ENCODE measurements at places on chromosomes 7 and 10.

DNA sequence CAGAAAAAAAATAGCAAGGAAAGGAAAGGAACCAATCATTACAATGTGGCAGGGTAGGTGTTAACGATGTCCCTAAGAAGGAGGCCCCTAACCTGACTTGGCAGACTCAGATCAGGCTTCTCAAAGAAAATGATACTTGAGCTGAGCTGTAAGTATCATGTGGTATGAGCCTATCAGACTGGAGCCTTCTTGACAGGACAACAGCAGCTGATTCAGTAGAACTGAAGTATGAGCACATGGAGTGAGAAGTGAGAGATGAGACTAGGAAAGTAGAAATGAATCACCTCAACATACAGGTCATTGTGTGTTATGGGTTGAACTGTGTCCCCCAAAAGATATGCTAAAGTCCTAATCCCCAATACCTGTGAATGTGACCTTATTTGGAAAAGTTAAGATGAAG is 66.3 kb downstream of the MTERF1 start:
- H3K36me3 ChIP-seq, result no peaks in the 10 kb centered on the region
- no peak overlapping the region for H3K4me3 ChIP-seq
- H3K27me3 ChIP-seq, result no peaks in the 10 kb centered on the region
- DNase-seq, result no peak
- H3K4me1 ChIP-seq, result no peaks in the 10 kb centered on the region
- no peak overlapping the region for H3K27ac ChIP-seq

DNA sequence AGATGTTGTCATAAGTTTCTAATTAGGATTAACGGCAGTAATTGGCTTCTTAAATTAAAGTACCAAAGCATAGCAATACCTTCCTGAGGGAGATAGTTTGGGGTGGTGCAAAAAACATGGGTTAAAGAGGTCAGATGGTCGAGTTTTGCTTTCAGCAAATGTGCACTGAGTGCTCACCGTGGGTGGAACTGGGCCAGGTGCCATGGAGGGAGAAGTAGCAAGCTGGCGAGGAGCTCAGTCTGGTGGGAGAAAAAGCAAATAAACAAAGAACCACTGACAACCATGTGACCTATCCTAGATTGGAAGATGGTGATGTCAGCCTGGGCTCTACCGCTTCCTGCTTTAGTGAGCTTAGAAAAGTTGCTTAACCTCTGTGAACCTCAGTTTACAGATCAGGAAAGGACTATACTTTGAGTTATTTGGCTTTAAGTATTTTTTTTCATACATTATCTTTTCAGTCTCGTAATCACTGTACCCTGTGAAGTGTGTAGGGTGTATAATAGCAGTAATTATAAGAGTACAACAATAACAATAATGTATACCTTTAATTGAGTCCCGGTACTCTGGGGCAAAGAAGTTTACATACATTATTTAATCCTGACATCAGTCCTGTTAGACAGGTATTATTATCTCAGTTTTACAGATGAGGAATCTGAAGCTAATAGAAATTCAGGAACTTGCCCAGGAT is 69.0 kb upstream of the PDCD4 start:
- H3K4me1 ChIP-seq, result peaks cover 36% of the 10 kb centered on the region
- peak overlapping the region; percentile 48 for H3K27ac ChIP-seq
- peak; percentile 63 for DNase-seq
- H3K27me3 ChIP-seq, result no peaks in the 10 kb centered on the region
- H3K36me3 ChIP-seq, result no peaks in the 10 kb centered on the region

DNA sequence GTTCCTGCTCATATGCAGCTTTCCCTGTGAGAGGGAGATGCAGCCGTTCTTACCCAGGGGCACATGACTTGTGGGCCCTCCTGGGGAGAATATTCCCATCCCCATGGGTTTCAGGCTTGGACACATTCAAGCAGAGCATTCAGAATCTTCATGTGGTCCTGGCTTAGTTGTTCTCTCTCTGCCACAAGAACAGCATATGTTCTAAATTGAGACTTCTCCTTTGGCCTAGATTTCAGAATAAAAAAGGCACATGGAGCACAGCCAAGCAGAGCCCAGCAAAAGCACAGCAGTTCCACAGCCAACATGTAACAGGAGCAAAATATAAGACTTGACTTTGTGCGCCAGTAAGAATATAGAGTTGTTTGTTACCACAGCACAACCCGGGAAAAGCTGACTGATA is 306.4 kb upstream of the MYO3A start:
- no peak for DNase-seq
- no peaks in the 10 kb centered on the region for H3K27me3 ChIP-seq
- H3K27ac ChIP-seq, result no peak overlapping the region
- no peaks in the 10 kb centered on the region for H3K36me3 ChIP-seq
- no peaks in the 10 kb centered on the region for H3K4me1 ChIP-seq
- no peak overlapping the region for H3K4me3 ChIP-seq

GRCh38 chr10:112904000-112904399 is 46.0 kb upstream of the TCF7L2 start:
- H3K27me3 ChIP-seq, result no peaks in the 10 kb centered on the region
- no peaks in the 10 kb centered on the region for H3K4me1 ChIP-seq
- H3K4me3 ChIP-seq, result no peak overlapping the region
- no peak for DNase-seq
- H3K36me3 ChIP-seq, result no peaks in the 10 kb centered on the region

GRCh38 chr10:113527211-113527906 is 25.5 kb upstream of the HABP2 start:
- no peaks in the 10 kb centered on the region for H3K36me3 ChIP-seq
- no peak for DNase-seq
- no peaks in the 10 kb centered on the region for H3K4me1 ChIP-seq

DNA sequence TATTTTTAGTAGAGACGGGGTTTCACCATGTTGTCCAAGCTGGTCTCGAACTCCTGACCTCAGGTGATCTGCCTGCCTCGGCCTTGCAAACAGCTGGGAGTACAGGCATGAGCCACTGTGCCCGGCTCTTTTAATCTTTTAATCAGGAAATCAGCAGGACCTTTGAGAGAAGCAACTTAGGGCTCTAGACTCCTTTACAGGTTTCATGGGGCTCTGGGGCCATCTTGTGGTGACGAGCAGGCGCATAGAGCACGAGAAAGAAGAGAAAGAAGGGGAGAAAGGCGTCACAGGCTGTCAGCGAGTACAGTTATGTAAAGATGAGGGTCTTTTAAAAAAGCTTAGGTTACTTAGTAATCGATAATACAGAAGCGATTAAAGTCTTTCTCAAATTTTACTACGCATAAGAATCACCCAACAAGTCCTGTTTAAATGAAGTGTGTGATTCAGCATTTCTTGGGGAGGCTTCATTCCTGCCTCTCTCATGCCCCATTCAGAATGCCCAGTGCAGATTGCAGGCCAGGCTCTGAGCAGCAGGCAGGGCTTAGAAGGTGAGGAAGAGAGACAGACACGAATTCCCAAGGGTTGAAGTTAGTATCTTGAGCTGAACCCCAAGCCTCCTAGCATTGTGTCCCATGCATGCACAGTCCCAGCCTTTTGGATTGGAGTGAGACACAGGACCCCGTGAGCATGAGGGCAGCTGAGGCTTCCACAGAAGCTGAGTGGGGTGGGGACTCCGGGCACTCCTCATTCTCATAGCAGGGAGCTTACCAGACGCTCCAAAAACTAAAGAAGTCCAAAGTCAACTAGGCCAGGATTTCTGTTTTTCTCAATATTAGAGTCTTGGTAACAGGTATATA is 23.6 kb upstream of the PFKP start:
- H3K4me3 ChIP-seq, result no peak overlapping the region
- H3K27me3 ChIP-seq, result peaks cover 3% of the 10 kb centered on the region
- no peaks in the 10 kb centered on the region for H3K4me1 ChIP-seq
- DNase-seq, result peak; percentile 21

DNA sequence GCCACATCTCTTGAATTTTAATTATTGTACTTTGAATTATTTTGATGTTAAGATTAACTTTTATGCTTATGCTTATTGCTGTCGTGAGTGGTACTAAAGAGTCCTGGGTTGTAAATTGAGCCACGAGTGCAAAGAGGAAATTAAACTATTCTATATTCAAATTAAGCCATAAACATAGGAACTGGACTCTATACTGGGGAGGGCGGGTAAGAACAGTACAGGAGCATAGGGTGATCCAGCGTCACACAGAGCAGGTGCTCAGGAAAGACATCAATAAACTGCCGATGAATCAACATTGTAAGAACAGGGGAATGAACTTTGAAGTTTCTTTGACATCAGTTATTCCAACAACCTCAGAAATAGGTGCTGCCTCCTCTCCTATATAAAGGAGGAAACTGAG is 219.6 kb downstream of the CACNB2 start:
- H3K4me3 ChIP-seq, result no peak overlapping the region
- H3K4me1 ChIP-seq, result no peaks in the 10 kb centered on the region
- no peak overlapping the region for H3K27ac ChIP-seq
- DNase-seq, result no peak
- H3K36me3 ChIP-seq, result no peaks in the 10 kb centered on the region

GRCh38 chr7:92061154-92061553 is 73.1 kb downstream of the CYP51A1 start:
- H3K4me3 ChIP-seq, result no peak overlapping the region
- no peak for DNase-seq
- no peak overlapping the region for H3K27ac ChIP-seq
- peaks cover 6% of the 10 kb centered on the region for H3K36me3 ChIP-seq
- no peaks in the 10 kb centered on the region for H3K27me3 ChIP-seq

GRCh38 chr7:99139036-99139435 is 4.9 kb downstream of the SMURF1 start:
- no peak overlapping the region for H3K4me3 ChIP-seq
- H3K27ac ChIP-seq, result no peak overlapping the region
- no peaks in the 10 kb centered on the region for H3K27me3 ChIP-seq
- H3K36me3 ChIP-seq, result no peaks in the 10 kb centered on the region

DNA sequence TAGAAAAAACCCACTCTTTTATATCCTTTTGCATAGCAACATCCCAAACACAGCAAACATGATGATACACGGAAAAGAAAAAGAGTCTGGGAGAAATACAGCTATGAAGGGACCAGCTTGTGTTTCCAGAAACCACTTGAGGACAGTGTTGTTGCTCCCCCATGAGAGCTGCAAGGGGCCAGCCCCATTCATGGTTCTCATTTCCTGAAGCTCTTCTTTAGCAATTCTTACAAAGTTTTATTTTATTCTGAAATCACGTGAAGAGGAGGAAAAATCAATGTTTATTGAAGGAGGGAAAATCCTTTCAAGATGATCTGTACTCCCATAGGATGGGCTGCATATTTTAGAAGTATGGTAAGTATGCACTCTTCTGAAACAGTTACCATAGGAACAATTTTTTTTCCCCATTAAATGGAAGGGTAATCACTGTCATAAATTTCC is 17.5 kb upstream of the PRTFDC1 start:
- no peak overlapping the region for H3K27ac ChIP-seq
- no peaks in the 10 kb centered on the region for H3K27me3 ChIP-seq

DNA sequence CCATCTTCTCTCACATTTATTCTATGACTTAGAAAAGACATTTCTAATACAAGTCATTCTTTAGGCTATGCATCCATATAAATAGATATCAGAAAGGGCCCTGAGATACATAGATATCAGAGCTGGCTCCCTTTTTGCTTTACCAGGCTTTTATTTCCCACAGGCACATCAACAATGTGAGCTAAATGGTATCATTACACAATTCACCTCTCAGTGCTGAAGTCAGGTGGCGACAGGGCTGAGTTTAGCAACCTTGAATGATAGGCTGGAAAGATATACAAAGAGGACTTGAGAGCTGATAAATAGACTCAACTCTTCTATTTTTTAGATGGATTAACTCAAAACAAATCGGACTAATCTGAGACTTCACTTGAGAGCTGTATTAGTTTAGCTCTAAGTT is 189.2 kb upstream of the COL1A2 start:
- H3K27me3 ChIP-seq, result no peaks in the 10 kb centered on the region
- no peaks in the 10 kb centered on the region for H3K36me3 ChIP-seq
- no peak overlapping the region for H3K4me3 ChIP-seq
- no peaks in the 10 kb centered on the region for H3K4me1 ChIP-seq

- H3K4me3 ChIP-seq, result no peak overlapping the region
- no peaks in the 10 kb centered on the region for H3K27me3 ChIP-seq
- H3K36me3 ChIP-seq, result no peaks in the 10 kb centered on the region
- DNase-seq, result no peak
- no peak overlapping the region for H3K27ac ChIP-seq
Measured at GRCh38 chr10:46516660-46517416, 39.6 kb downstream of the GPRIN2 start.

- DNase-seq, result no peak
- H3K4me1 ChIP-seq, result no peaks in the 10 kb centered on the region
- no peak overlapping the region for H3K27ac ChIP-seq
Measured at GRCh38 chr10:46517541-46517940, 38.9 kb downstream of the GPRIN2 start.

DNA sequence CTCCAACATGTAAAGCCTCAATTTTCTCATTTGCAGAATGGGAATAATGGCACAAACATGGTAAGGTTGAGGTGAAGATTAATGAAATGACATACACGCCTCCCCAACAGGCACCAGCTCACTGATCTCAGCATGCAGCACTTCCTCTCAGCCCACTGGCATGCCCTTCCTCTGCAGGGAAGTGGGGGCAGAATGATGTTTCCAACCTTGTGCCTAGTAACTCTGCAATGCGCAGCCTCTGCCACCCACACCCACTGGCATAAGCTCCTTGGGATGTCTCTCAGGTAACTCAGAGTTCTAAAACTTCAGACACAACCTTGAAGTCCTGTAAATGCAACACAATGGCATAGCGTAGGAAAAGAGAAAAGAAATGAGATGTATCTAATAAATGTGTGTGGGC is 540.7 kb downstream of the HTR7 start:
- H3K4me1 ChIP-seq, result no peaks in the 10 kb centered on the region
- H3K27ac ChIP-seq, result no peak overlapping the region
- H3K4me3 ChIP-seq, result no peak overlapping the region
- no peaks in the 10 kb centered on the region for H3K36me3 ChIP-seq
- no peak for DNase-seq

GRCh38 chr10:118594392-118595063 is 920 bp downstream of the PRLHR start:
- H3K4me3 ChIP-seq, result no peak overlapping the region
- H3K4me1 ChIP-seq, result peaks cover 17% of the 10 kb centered on the region
- H3K27me3 ChIP-seq, result peaks cover 17% of the 10 kb centered on the region
- peak; percentile 35 for DNase-seq
- H3K36me3 ChIP-seq, result no peaks in the 10 kb centered on the region

DNA sequence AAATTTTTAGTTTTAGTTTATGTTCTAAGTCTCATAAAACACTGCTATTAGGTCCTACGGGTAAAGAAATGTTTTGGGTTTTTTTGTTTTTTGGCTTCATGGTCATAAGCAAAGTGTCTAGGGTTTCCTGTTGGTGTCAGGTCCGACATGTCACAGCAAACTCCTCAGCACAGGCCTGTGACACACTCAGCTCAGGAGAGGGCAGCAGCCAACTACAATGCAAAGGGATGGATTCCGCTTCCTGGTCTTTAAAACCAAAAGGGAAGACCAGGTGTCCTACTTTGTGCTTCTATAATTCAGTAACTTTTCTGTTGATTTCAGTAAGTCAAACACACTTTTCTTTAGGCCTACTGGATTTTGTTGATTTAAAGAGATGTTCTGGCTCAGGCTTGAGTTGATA is 83.8 kb upstream of the MACROH2A2 start:
- no peak overlapping the region for H3K4me3 ChIP-seq
- H3K36me3 ChIP-seq, result no peaks in the 10 kb centered on the region
- H3K27ac ChIP-seq, result no peak overlapping the region
- H3K27me3 ChIP-seq, result no peaks in the 10 kb centered on the region
- DNase-seq, result no peak
- no peaks in the 10 kb centered on the region for H3K4me1 ChIP-seq

All from CD4-positive, alpha-beta memory T cell (primary cell).